ENCODE measurements at places on chromosomes 5 and 9. TPM values are rescaled to one million over a fixed set of nuclear protein-coding genes. Genes with fewer than 3 reads are reported as not detected.

Gene SOX30
- total RNA-seq = not detected

Gene PCDHA5
- not detected for total RNA-seq

Gene FOXD4
- total RNA-seq = not detected

Gene AIF1L
- not detected for total RNA-seq

Gene SHOC1
- not detected for total RNA-seq

Gene TSTD2
- 12.0 TPM for total RNA-seq

Gene SPATA31D4
- total RNA-seq = not detected

Gene NRG2
- total RNA-seq = not detected

Gene ACTBL2
- total RNA-seq = 0.54 TPM

Gene F2RL2
- total RNA-seq = 2.9 TPM

Gene LCN15
- not detected for total RNA-seq

Gene SLC6A18
- not detected for total RNA-seq

Gene FREM1
- 0.16 TPM for total RNA-seq

Gene FBP2
- not detected for total RNA-seq

Gene AGXT2
- total RNA-seq = not detected

Gene LIFR
- 38.2 TPM for total RNA-seq

Gene IL17B
- total RNA-seq = not detected

Gene ANXA2R
- 0.97 TPM for total RNA-seq

Gene EGR1
- total RNA-seq = 64.1 TPM

Gene PTGES
- 1.1 TPM for total RNA-seq

Gene ANKS6
- total RNA-seq = 12.6 TPM

Gene TMOD1
- total RNA-seq = 0.18 TPM

Gene IQGAP2
- total RNA-seq = 5.8 TPM

Gene PPP6C
- 29.6 TPM for total RNA-seq

Gene MPDZ
- 28.0 TPM for total RNA-seq

Gene SLC36A2
- not detected for total RNA-seq

Gene GARIN3
- total RNA-seq = not detected

Gene CYFIP2
- total RNA-seq = 0.54 TPM

Gene IRGM
- not detected for total RNA-seq

Gene CKMT2
- not detected for total RNA-seq

Gene SYK
- total RNA-seq = not detected

Gene PCDHB14
- total RNA-seq = 0.54 TPM

Gene BAAT
- total RNA-seq = not detected

Gene GABRA6
- total RNA-seq = not detected

Gene PCDHB2
- total RNA-seq = 1.3 TPM

Gene CSF2
- 2.3 TPM for total RNA-seq

Gene ASS1
- 321 TPM for total RNA-seq

Gene GAS1
- 170 TPM for total RNA-seq

Gene IL31RA
- total RNA-seq = 0.18 TPM

Gene ADAMTS2
- total RNA-seq = 162 TPM

Gene EFNA5
- total RNA-seq = 1.6 TPM

Gene PCDHGA10
- 5.0 TPM for total RNA-seq

Gene SPINK4
- total RNA-seq = not detected

Gene SPATA31D3
- total RNA-seq = not detected

Gene DDX4
- total RNA-seq = not detected

Gene CHSY3
- 10.9 TPM for total RNA-seq

Gene BTNL3
- total RNA-seq = not detected

Gene GNPDA1
- 52.2 TPM for total RNA-seq

Gene NR6A1
- total RNA-seq = 0.81 TPM

Gene SLC25A2
- not detected for total RNA-seq

Gene ADAMTS13
- 1.5 TPM for total RNA-seq

Gene CARTPT
- not detected for total RNA-seq

Gene RGP1
- total RNA-seq = 10.7 TPM

Gene ADCY2
- total RNA-seq = not detected

Gene SLU7
- 36.6 TPM for total RNA-seq

All from cardiac atrium fibroblast (primary cell).